Activated effector memory CD4-positive, alpha-beta T cell treated with Interleukin-2 at 50 U/mL for 16 hours (primary cell): ENCODE measurements at places on chromosomes 4 and X.
A peak's percentile ranks its signal among the peaks of the same experiment; 100 is the strongest.

DNA sequence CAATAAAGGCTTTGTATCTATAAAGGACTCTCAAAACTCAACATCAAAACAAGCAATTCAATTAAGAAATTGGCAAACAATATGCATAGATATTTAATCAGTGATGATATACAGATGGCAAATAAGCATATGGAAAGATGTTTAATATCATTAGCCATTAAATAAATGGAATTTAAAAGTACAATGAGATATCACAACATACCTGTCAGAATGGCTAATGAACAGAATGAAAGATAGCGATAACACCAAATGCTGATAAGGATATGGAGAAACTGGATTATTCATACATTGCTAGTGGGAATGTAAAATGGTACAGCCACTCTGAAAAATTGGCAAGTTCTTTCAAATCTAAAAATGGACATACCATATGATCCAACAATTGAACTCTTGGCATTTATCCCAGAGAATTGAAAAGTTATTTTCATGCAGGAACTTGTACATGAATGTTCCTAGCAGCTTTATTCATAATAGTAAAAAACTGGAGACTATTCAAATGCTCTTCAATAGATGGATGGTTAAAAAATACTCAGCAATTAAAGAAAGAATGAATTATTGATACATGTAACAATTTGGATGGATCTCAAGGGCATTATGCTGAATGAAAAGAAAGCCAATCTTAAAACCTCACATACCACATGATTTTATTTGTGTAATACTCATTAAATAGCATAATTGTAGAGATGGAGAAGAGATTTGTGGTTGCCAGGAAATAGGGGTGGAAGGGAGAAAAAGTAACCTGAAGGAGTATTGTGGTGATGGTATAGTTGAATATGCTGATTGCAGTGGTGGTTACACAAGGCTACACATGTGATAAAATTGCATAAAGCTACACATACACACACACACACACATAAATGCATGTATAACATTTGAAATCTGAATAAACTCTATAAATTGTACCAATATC lies 45.9 kb upstream of the ALG13 start:
- DNase-seq, result no peak

- no peak for DNase-seq
Measured at GRCh38 chr4:13983189-13983790, 355.8 kb upstream of the BOD1L1 start.

DNA sequence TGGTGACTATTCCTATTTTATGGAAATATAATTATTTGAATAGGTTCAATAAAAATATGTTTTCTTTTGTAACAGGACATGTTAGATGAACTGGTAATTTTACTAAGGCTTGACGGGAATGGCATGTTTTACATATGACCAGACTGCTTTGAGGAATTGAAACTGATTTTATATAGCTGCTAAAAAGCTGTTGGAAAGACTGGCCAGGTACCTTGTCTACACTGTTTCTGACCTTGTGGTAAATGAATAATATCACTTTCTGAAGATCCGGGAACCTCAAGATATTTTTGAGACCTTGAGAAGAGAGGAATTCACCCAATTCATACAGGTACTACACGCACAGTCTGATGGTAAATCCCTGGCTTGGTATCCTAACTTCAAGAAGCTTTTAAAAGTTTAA lies 42.1 kb upstream of the USP46 start:
- DNase-seq, result no peak

DNA sequence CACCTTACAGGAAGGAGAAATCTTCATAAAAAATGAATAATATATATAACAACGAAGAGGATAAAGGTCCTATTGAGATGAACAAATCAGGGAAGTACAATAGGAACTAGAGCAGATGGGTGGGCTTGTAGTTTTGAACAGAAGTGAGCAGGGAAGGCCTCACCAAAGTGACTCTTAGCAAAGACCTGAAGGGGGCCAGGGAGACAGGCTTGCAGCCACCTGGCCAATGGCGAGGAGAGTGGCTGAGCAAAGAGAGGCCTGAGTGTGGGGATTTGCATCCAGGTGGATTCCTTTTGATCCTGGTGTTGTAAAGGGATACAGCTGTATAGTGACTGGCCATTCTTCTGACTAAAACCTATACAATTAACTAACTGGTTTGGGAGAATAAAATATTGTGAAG lies 354.1 kb downstream of the CAMK2D start:
- DNase-seq, result no peak

DNA sequence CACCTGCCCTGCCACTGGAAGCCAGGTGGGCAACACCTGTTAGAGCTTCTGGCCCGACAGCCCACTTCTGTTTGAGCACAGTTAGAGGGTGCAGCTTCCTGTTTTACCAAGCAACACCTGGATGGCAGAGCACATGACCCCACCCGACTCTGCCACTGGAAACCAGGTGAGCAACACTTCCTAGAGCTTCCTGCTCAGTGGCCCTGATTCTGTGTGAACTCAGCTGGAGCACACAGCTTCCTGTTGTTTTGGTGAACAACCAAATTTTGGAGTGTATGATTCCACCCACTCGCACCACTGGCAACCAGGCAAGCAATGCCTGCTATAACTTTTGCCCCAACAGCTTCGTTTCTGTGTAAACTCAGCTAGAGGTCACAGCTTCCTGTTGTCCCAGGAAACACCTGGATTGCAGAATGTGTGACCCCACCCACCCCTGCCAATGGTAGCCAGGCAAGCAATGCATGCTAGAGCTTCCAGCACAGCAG lies 163.8 kb upstream of the KLF8 start:
- no peak for DNase-seq

- DNase-seq, result no peak
Measured at GRCh38 chrX:66203114-66203513, 39.1 kb downstream of the HEPH start.

GRCh38 chrX:28491941-28492340 lies 95.3 kb upstream of the IL1RAPL1 start:
- no peak for DNase-seq

DNA sequence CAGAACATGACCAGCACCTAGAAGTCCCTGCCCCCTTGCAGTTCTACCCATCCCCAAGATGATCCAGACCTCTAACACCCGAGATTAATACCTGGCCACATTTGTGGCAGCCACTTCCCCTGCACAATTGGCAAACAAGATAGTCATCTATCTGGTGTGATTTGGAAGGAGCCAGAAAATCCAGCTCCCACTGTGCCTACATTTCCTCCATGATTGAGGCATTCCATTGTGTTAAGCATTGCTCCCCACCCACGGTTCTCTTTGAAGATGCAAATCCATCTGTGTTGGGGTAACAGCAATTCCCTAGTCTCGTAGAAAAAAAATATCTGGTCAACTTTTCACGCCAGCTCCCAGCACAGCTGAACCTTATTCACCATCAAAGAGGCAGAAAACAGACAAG lies 405.0 kb downstream of the BCOR start:
- no peak for DNase-seq

DNA sequence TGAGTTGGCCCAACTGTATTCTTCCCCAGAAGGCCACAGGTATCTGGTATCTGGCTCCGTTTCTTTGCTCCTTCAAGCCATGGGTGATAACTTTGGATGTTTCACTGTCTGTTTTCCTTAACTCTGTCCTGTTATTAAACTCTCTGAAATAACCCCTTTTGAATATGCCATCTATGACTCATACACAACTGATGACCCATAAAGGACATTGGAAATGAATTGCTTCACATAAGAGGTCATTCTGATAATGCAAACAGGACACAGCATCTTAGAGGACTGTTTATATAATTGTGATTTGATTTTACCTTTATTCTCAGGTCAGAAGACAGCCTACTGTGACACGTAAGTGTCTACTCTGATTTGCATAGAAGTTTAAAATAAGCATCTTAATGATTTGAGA lies 227.7 kb downstream of the VEGFC start:
- no peak for DNase-seq

DNA sequence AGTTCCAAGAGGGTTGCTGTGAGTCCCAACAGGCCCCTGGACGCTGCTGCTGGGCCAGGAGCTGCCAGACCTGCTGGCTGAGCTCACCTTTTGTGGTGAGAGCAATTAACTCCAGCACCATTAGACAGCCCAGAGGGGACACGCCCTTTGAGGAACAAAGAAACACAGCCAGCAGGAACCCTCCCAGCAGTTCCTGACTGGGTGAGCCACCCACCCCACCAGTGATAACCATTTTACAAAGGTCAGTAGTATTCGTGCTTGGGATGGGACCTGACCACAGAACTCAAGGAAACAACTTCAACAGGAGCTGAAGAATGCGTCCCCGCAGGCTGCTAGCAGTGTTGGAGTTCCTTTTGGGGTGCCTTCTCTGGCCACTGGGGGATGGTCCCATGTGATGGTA lies 38.8 kb upstream of the AFAP1 start:
- no peak for DNase-seq

DNA sequence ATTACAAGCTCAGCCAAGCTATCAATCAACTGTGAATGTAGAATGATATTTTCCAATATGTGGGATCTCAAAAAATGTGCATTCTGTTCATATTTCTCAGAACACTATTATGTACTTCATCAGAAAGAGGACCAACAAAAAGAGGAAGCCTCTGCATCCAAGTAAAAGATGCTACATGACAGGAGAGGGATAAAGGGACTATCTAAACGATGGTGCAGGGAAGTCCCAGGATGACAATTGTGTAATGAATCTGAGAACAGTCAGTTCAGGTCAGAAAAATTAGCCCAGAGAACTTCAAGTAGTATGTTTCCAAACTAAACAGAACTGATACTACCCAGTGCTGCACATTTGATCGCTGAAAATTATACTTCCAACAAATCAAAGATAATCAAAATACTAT lies 127.0 kb downstream of the ZNF330 start:
- DNase-seq, result no peak

GRCh38 chr4:132180020-132180427 lies 969.1 kb upstream of the PCDH10 start:
- no peak for DNase-seq

DNA sequence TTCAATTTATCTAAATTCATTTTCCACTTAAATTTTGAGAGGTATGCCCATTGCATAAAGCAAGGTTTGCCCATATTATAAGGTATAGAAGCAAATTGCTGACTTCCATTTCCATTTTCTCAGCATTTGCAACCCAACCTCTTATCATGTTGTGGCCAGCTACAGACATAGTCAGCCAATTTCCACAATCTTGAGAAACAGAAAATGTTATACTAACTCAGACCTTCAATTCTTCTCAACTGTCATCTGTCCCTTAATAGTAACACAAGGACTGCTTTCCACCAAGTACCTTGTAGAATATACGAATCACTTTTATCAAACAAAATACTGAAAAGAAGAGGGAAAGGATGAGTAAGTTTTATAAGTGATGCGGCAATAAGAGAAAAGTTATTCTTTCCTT lies 11.2 kb upstream of the GRIA3 start:
- DNase-seq, result no peak

- DNase-seq, result no peak
Measured at GRCh38 chrX:136115126-136115903, 32.0 kb upstream of the FHL1 start.

- no peak for DNase-seq
Measured at GRCh38 chr4:186651181-186651603, 72.5 kb downstream of the FAT1 start.

DNA sequence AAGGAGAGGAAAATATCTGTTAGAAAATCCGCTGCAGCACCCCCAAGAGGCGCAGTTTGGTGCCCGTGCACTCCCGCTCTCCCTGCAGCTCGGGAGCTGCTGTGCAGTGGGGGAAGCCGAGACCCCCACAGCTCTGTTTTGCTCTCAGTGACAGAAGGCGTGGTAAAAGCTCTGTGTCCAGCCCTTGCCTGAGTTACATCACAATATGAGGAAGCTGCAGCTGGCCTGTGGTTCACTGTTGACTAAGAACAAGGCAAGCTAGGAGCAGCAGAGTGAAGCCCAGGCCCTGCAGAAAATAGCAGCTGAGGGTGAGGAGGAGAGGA lies 88.5 kb upstream of the ADRA2C start:
- no peak for DNase-seq

GRCh38 chrX:119574394-119575266 lies at the start of gene UBE2A:
TSS of gene UBE2A (plus strand) at chrX:119574563. CDS start at chrX:119574712, 149 bp downstream.
- peak; percentile 83 for DNase-seq

- no peak for DNase-seq
Measured at GRCh38 chr4:32987111-32987510, 2266.9 kb downstream of the PCDH7 start.

- no peak for DNase-seq
Measured at GRCh38 chrX:47662144-47662657, 3.2 kb upstream of the UXT start.
